Osteoblast (primary cell): ENCODE measurements at places on chromosomes 16 and 17.
A peak's percentile ranks its signal among the peaks of the same experiment; 100 is the strongest.

DNA sequence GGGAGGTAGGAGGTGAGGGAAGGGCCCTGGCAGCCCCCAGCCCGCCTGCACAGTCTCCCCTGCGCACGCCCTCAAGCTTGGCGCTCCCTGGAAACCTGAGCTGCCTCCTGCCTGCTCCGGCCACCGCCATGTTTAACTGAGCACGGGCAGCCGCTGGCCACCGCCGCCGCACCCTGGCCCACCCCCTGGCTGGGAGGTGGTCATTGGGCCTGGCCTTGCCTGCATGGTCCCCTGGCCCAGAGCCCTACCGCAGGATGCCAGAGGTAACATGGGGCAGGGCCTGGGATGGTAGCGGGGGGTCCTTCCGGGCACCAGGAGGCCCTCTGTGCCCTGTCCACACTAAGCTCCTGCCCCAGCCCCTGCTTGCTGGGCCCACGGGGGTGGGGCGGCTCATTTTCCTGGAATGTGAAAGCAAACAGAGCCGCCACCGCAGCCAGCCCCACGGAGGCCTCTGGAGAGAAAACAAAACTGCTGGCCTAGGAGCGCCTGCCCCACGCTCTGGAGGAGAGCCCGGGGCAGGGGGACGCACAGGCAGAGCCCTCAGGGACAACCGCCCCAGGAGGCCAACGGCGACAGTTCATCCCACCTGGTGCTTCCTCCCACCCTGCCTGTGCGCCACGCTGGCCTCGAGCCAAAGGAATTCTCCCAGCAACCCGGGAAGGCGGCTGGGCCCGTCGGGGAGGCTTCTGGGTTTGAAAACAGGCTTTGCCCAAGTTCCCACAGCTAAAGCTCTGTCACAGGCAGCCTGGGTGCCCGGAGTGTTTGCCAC lies 8.9 kb downstream of the NHERF2 start:
- peak overlapping the region; percentile 44 for H3K4me3 ChIP-seq
- DNase-seq, result peak; percentile 100
- peaks cover 53% of the 10 kb centered on the region for H3K4me1 ChIP-seq
- H3K27ac ChIP-seq, result peak overlapping the region; percentile 86

DNA sequence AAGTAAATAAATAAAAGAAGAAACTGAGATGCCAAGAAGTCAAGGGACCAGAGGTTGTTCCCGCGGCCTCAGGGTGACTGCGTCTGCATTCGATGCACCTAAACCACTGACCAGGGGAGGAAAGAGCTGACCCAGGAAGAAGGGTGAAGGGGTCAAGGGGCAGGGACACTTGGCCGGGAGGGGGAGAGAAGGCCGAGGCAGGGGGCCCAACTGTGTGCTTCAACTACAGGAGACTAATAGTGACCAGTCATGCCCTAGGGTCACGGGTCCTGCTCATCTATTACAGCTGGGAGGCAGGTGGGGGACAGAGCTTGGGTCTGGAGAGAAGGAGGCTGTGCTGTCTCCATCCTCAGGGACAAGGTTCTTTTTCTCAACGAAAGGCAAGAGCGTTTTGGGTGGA lies 44.8 kb downstream of the TIMM22 start:
- H3K36me3 ChIP-seq, result peaks cover 13% of the 10 kb centered on the region
- no peak overlapping the region for H3K4me3 ChIP-seq
- no peak overlapping the region for H3K27ac ChIP-seq
- no peaks in the 10 kb centered on the region for H3K4me1 ChIP-seq

DNA sequence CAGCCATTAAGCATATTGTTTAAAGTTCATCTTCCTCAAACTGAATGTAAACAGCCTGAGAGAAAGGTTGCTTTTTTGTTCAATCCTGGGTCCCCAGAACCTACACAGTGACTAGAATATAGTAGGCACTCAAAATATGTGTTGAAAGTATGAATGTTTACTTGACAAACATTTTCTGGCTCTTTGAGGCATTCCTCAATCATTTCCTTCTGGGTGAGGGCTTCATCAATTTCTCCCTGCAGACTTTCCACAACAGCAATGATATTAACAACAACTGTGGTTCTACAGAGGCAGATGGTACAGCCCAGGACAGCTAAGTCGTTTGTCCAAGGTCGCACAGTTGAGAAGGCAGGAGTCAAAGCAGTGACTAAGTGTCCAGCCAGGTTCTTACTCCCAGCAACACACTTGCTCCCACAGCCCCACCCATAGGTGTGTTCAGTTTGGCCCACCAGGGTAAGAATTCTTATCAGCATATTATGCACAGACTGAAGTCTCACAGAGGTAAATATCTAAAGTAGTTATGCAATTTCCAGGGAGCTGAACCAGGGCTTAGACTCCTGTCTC lies 61.1 kb downstream of the HS3ST3B1 start:
- H3K27me3 ChIP-seq, result no peaks in the 10 kb centered on the region
- no peak overlapping the region for H3K27ac ChIP-seq
- H3K36me3 ChIP-seq, result no peaks in the 10 kb centered on the region
- H3K4me3 ChIP-seq, result no peak overlapping the region

GRCh38 chr16:31134625-31135534 lies 647 bp downstream of the PRSS8 start:
- H3K27me3 ChIP-seq, result peaks cover 4% of the 10 kb centered on the region
- H3K27ac ChIP-seq, result no peak overlapping the region
- H3K36me3 ChIP-seq, result no peaks in the 10 kb centered on the region
- H3K4me1 ChIP-seq, result peaks cover 10% of the 10 kb centered on the region
- no peak overlapping the region for H3K4me3 ChIP-seq

DNA sequence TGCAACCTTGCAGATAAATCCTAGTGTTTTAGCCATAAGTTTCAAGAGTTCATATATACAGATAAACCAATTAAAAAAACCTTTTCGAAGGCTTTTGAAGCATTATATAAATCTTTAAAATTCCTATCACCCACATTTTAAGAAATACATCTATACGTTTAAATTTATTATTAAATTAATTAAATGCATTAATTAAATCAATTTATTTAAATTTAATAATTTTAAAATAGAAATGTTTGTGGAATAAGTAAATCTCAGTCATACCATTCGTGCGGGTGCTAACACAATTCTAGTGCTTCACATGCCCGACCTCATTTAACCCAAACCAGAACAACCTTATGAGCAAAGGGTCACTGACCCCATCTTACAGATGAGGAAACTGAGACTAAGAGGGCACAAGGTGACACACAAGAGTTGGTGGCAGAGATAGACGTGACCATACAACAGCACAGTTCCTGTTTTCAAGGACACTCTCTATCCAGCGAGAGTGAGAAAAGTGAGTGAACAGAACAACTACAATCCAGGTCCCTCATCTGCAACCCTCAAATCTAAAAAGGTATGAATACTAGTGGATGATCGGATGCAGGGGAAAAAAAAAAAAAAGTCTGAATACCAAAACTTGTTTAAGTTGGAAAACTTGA lies 1.4 kb downstream of the NSMCE1 start:
- DNase-seq, result no peak
- H3K36me3 ChIP-seq, result no peaks in the 10 kb centered on the region
- no peak overlapping the region for H3K27ac ChIP-seq
- no peaks in the 10 kb centered on the region for H3K27me3 ChIP-seq

DNA sequence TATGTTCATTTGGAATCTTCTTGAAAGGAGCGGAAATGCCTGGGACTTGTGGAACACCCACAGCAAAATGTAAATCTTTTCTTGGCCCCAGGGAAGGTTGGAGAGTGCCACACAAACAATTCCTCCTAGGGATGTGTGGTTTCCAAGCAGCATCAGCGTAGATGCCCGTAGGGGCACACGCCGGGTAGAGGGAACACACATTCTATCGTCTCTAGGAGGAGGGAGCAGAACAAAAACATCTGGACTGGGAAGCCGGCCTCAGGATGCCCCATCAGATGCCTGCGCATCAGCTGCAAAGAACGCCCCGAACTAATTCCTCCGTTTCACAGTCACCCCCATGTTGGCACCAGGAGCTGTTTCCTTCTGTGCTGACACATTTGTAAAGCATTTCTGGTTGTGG lies 357.9 kb upstream of the ZFHX3 start:
- DNase-seq, result no peak
- H3K4me1 ChIP-seq, result no peaks in the 10 kb centered on the region
- H3K36me3 ChIP-seq, result no peaks in the 10 kb centered on the region
- H3K4me3 ChIP-seq, result no peak overlapping the region
- no peaks in the 10 kb centered on the region for H3K27me3 ChIP-seq
